Large intestine (tissue), 12 donors: ENCODE measurements at places on chromosomes 7 and 10.
A peak's percentile ranks its signal among the peaks of the same experiment; 100 is the strongest.

- H3K27me3 ChIP-seq: peaks cover 18% of the 10 kb centered on the region
- DNase-seq: no peak
- H3K4me1 ChIP-seq: no peaks in the 10 kb centered on the region
- no peak overlapping the region for H3K4me3 ChIP-seq
Measured at GRCh38 chr7:72441791-72442190, 29.7 kb upstream of the CALN1 start.

DNA sequence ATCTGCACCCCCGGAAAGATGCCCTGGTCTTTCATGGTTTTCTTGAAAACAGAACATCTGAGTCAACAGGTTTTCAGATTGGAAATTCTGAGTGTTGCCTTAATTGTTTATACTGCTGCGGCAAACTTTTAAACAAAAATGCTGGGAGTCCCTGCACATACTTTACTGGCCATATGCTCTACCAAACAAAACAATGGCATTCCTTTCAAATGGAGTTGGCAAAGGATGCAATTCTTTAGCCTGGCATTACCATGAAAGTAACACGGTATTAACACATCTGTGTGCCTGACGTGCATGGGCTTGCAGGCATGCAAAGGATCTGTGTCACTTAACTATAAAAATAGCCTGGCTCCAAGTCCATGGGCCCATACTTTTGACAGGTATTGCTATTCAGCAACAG lies 4.2 kb downstream of the INHBA start:
- H3K4me1 ChIP-seq: no peaks in the 10 kb centered on the region
- peak overlapping the region; percentile 0 for H3K27ac ChIP-seq
- H3K27me3 ChIP-seq: peaks cover 60% of the 10 kb centered on the region
- H3K36me3 ChIP-seq: no peaks in the 10 kb centered on the region

DNA sequence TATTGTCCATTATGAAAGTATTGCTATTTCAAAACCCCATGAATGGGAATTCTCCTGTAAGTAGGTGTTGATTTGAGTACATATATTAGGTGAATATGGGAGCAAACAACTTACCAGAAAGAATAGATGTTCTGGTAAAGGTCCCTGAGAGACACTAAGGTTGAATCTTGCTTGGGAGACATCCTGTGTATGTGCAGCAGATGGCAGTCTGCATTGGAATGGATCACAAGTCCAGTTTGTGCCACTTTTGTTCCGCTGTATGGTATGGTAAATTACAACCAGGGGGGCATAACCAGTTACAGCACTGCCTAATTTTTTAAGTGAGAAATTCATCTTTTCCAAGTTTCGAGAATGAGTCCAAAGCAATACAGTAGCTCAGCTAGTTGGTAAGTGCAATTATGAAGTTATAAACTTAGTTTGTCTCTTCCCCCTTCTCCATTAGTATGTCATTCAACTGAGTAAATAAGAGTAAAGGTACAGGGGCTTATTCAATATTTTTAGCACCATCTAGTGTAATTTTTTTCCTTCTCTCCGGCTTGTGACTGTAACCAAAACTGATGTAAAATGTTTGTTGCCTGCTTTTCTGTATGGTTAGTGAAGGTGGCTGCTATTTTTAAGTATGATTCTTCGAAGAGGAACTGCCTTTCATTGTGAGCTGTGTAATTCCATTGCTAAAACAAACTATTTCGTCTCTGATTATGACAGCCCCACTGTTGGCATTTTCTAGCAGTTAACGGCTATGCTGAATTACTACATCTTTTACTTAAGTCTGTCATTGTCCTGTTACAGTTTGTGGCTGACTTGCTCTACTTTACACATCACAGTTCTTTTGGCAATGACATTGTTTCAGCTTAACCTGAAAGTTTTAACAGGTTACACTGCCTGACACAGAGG lies 2.8 kb downstream of the MCU start:
- no peaks in the 10 kb centered on the region for H3K36me3 ChIP-seq
- no peaks in the 10 kb centered on the region for H3K27me3 ChIP-seq
- no peak overlapping the region for H3K27ac ChIP-seq
- DNase-seq: peak; percentile 38

DNA sequence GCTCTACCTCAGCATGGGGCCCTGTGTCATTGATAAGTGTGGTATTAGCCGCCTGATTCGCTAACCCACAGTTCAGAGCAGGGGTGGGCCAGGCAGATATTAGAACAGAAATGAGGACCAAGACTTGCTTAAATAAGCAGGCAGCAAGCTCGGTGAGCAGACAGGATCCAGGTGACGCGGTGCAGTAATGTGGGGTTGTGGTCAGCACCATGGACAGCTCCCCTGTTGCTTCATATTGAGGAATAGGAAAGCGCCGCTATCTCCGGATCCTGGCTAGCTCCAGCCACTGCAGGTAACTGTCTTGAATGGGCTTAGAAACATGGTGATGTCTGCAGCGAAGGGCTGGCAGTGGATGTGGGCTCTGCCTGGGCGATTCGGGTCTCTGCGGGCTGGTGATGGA lies 51.3 kb upstream of the GPR26 start:
- no peaks in the 10 kb centered on the region for H3K36me3 ChIP-seq
- H3K27ac ChIP-seq: no peak overlapping the region
- no peaks in the 10 kb centered on the region for H3K27me3 ChIP-seq
- no peak overlapping the region for H3K4me3 ChIP-seq
- DNase-seq: peak; percentile 58
- H3K4me1 ChIP-seq: no peaks in the 10 kb centered on the region

GRCh38 chr7:4714767-4715409 lies 32.8 kb downstream of the FOXK1 start:
- no peaks in the 10 kb centered on the region for H3K27me3 ChIP-seq
- H3K36me3 ChIP-seq: peaks cover 21% of the 10 kb centered on the region
- H3K4me3 ChIP-seq: no peak overlapping the region
- no peak for DNase-seq
- H3K27ac ChIP-seq: no peak overlapping the region

DNA sequence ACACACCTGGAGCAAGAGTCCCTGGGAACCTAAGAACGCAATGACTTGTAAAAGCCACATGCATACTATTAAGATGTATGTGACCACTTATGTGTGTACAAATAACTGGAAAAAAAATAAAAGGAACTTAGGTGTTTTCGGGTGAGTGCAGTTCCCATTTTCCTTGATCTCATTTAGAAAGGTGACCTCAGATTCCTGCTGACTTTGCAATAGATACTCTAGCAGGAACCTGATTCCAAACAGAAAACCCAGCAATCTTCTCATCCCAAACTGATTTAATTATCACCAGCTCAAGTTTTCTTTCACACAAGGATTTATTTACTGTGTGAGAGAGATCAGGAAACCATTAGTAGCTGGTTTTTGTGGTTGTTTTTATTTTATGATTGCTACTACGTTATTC lies 56.5 kb upstream of the LRGUK start:
- no peak for DNase-seq
- no peaks in the 10 kb centered on the region for H3K4me1 ChIP-seq
- H3K27me3 ChIP-seq: no peaks in the 10 kb centered on the region
- no peaks in the 10 kb centered on the region for H3K36me3 ChIP-seq

GRCh38 chr7:19377611-19378344 lies 232.6 kb upstream of the FERD3L start:
- DNase-seq: no peak
- no peak overlapping the region for H3K27ac ChIP-seq
- H3K4me1 ChIP-seq: no peaks in the 10 kb centered on the region

DNA sequence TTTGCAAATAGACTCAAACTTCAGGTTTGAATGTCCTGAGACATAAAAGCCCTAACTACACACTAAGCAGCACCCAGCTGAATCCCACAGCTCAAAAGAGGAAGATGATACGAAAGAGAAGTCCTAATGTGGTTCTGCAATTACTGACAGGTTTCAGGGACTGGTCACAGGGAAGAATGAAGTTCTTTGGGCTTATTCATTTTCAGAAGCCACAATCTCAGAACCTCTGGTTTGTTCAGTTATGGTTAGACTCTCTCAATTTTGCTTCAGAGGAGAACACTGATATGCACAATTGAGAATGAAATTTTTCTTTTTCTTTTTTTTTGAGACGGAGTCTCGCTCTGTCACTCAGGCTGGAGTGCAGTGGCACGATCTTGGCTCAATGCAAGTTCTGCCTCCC lies 94.6 kb upstream of the FAM180A start:
- H3K36me3 ChIP-seq: no peaks in the 10 kb centered on the region
- no peak overlapping the region for H3K27ac ChIP-seq
- no peaks in the 10 kb centered on the region for H3K27me3 ChIP-seq
- no peak overlapping the region for H3K4me3 ChIP-seq
- H3K4me1 ChIP-seq: no peaks in the 10 kb centered on the region
- no peak for DNase-seq

GRCh38 chr10:124878457-124878739 lies 63.5 kb upstream of the ZRANB1 start:
- no peaks in the 10 kb centered on the region for H3K4me1 ChIP-seq
- H3K27ac ChIP-seq: no peak overlapping the region
- H3K27me3 ChIP-seq: no peaks in the 10 kb centered on the region
- DNase-seq: no peak

DNA sequence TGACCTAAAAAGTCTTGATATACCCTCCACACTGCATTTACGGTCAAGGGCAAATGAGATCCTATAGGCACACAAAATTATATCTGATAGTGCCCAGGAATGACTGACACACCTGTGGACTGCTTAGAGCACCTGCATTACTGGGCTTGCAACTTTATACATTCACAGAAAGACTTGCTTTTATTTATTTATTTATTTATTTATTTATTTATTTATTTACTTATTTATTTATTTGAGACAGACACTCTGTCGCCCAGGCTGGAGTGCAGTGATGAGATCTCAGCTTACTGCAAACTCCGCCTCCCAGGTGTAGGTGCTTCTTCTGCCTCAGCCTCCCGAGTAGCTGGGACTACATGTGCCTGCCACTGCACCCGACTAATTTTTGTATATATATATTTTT lies 6.5 kb upstream of the IFT22 start:
- DNase-seq: no peak
- H3K4me3 ChIP-seq: no peak overlapping the region
- H3K36me3 ChIP-seq: no peaks in the 10 kb centered on the region
- no peaks in the 10 kb centered on the region for H3K27me3 ChIP-seq

DNA sequence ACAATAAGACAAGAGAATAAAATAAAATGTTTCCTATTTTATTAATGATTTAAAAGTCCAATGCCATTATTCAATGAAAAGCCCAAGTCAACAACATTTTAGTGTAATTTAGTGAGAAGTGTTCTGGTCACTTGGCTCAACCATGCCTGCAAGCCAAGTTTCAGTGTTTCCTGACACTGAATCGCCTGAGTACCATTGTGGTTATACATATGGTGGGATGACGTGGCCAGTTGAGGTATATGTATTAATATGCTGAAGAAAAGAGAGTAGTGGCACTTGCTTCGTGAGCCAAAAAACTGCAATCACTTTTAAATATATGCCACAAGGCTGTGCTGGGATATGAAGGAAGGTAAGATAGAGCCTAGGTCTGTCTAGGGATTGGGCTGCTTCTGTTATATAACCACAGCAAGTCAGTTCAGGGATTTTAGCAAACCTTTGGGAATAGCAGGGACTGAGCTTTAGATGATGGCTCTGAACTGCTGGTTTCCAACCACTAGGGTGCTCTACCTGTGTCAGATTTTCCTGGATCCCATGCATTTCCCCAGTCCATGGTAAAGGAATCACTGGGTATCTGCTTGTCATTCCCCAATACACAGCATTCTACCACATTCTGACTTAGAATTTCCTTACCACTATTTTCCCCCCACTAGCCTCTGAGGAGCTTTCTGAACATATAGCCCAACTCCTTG lies 214.0 kb upstream of the PRPS1L1 start:
- H3K27ac ChIP-seq: no peak overlapping the region
- no peaks in the 10 kb centered on the region for H3K36me3 ChIP-seq
- H3K4me1 ChIP-seq: no peaks in the 10 kb centered on the region
- no peak overlapping the region for H3K4me3 ChIP-seq
- no peak for DNase-seq

DNA sequence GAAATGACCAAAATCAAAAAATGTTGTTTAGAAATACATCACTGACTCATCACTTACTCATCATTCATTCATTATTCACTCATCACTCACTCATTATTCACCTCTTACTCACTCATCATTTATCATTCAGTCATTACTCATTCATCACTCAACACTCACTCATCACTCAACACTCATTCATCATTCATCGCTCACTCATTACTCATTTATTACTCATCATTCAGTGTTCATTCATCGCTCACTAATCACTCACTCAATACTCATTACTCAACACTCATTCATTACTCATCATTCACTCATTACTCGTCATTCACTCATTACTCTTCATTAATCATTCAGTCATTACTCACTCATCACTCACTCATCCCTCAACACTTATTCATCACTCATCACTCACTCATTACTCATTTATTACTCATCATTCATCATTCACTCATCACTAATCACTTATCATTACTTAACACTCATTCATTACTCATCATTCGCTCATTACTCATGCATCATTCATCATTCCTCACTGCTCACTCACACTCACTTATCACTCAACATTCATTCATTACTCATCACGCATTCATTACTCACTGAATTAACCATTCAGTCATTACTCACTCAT lies 238.5 kb downstream of the ADARB2 start:
- H3K36me3 ChIP-seq: no peaks in the 10 kb centered on the region
- no peak overlapping the region for H3K27ac ChIP-seq
- no peak for DNase-seq
- H3K4me3 ChIP-seq: no peak overlapping the region
- H3K27me3 ChIP-seq: no peaks in the 10 kb centered on the region
- peaks cover 15% of the 10 kb centered on the region for H3K4me1 ChIP-seq

- H3K4me1 ChIP-seq: no peaks in the 10 kb centered on the region
- H3K36me3 ChIP-seq: peaks cover 10% of the 10 kb centered on the region
Measured at GRCh38 chr7:102451371-102452054, 13.2 kb downstream of the ALKBH4 start.

DNA sequence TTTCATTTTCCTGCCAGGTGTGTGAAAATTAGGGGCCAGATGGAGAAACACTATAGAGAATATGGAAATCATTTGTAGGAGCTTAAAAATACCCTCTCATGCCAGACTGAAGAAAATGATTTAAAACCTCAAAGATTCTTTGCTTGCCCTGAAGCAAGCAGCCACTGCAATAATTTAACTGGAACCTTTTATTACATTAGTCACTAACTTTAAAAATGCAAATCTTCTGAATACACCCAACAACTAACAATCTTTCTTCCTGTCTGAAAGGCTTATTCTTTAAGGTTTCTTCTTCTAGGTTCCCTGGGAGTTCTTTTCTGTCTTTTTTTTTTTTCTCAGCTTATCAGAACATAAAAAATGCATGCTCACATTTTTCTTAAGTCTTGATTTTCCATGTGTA lies 238.5 kb upstream of the KMT2E start:
- no peak overlapping the region for H3K27ac ChIP-seq
- H3K27me3 ChIP-seq: no peaks in the 10 kb centered on the region
- H3K4me3 ChIP-seq: no peak overlapping the region
- DNase-seq: no peak
- no peaks in the 10 kb centered on the region for H3K4me1 ChIP-seq
- H3K36me3 ChIP-seq: no peaks in the 10 kb centered on the region
